ENCODE measurements at places on chromosomes 2 and 18.

GRCh38 chr2:231353469-231353868 is 42.0 kb upstream of the B3GNT7 start:
- no peak for DNase-seq

DNA sequence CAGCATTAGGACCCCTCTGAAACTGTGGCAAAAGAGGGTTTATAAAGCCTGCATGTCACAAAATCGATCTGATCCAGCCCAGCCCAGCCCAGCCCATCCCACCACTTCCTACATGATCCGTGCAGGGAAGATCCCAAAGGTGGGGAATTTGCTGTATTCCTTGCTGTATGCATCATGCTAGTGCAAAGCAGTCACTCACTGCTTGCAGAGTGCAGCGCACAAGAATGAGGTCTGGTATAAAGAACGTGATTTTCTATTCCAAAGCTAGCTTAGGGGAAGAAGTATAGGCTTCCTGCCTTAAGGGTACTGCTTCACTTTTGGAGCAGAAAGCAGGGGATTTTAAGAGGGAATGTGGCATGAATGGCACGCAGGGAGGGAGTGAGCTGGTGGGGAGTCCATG is 18.9 kb upstream of the SERPINB11 start:
- no peak for DNase-seq

DNA sequence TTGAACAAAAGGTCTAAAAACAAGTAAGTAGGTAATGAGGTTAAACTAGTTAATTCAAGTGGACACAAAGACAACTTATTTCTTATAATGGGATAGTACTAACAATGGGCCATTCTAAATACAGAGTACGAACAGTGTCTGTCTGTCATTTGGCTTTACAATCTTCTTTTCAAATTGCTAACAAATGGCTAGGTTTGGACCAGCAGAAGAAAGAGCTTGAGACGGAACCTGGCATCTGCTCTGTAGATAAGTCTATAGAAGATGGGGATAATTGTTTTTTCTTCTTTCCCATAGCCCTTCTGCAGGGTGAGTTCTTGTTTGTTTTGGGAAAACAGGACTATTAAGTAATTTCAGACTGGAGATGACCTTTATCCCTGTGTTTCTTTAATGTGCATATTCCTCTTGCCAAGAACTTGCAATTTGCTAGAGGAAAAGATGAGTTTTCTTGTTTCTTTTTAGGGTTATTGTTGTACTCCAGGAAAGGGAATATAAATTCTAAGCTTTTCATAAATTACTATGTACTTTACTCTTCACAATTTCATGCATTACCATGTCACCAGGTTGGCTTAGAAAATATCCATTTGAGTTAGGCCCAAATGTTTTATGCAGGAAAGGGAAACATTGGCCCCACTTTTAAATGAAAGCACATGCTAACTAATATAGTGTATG is 500.5 kb upstream of the SYT4 start:
- no peak for DNase-seq

- peak; percentile 64 for DNase-seq
These were observed 279.0 kb downstream of the CALCRL start for GRCh38 chr2:187168720-187169713.

GRCh38 chr2:42249284-42249683 is 80.1 kb downstream of the EML4 start:
- no peak for DNase-seq

- no peak for DNase-seq
These were observed 26.4 kb downstream of the ST3GAL5 start for GRCh38 chr2:85862426-85862825.

DNA sequence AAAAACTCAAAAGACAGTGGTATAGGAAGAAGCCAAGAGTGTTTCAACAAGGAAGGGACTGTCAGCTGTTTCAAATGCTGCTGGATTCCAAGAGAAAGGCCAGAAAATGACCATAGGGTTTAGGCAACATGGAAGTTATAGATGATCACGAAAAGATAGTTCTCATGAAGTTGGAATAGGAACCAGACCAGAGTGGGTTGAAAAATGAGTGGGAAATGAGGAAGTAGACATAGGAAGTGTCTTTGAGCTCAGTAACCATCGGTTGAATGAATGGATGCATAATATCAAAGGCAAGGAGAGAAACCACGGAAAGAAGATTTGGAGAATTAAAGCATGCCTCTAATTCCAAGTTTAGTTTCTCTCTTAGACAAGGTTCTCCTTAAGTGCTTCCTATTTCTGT is 1.3 kb downstream of the NCAPH start:
- DNase-seq: no peak

DNA sequence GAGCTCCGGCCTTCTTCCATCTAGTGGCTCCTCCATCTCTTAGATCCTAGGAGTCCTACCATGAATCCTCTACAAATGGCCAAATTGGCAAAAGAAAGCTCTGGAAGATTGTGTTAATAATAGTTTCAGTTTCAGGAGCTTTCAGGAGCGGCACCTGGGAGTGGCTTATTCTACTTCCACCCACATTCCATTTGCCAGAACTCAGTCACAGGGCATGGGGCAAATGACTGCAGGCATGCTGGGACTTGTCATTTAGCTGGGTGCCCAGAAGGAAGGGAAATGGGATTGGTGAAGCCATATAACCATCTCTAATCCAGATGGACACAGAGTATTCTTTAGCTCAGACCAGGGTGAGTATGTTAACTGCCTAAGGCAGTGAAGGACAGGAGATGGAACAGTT is 3.6 kb upstream of the LRATD1 start:
- DNase-seq: no peak

DNA sequence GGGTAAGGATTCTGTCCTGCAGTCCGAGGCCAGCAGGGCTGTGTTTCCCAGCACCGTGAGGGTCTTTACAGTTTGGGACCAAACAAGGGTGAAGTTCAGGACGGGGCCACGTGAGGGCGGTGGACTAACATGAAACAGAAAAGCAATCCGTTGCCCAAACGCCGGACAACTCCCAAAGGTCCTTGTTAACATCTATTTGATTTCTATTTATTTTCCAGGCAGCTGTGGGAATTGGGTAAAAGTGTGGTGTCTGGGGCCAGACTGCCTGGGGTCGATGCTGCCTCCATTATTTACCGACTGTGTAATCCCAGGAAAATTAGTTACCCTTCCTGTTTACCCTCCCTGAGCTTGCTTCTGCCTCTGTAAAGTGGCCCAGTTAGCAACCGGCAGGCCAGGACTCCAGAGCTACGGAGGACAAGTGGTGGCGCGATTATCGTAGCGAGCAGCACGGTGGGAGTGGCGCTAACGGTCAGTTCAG is 66.3 kb upstream of the TCF7L1 start:
- no peak for DNase-seq

- peak; percentile 31 for DNase-seq
These were observed 1.1 kb downstream of the VAMP8 start for GRCh38 chr2:85578243-85579180.

GRCh38 chr18:57754577-57755338 is 48.4 kb downstream of the ATP8B1 start:
- no peak for DNase-seq

- no peak for DNase-seq
These were observed 26.2 kb downstream of the LBH start for GRCh38 chr2:30257266-30258214.

- no peak for DNase-seq
These were observed 342.7 kb upstream of the REG3G start for GRCh38 chr2:78682781-78683180.

- DNase-seq: no peak
These were observed 60.5 kb downstream of the MERTK start for GRCh38 chr2:111958901-111959300.

GRCh38 chr2:40433736-40434135 is 18.2 kb downstream of the SLC8A1 start:
- no peak for DNase-seq

All from SIG-M5 (cell line).